Hematopoietic multipotent progenitor cell treated with erythropoietin and hydrocortisone succinate and interleukin-3 and kit ligand, for 4 days (in vitro differentiated cells): ENCODE measurements at places on chromosomes 5 and 9.

DNA sequence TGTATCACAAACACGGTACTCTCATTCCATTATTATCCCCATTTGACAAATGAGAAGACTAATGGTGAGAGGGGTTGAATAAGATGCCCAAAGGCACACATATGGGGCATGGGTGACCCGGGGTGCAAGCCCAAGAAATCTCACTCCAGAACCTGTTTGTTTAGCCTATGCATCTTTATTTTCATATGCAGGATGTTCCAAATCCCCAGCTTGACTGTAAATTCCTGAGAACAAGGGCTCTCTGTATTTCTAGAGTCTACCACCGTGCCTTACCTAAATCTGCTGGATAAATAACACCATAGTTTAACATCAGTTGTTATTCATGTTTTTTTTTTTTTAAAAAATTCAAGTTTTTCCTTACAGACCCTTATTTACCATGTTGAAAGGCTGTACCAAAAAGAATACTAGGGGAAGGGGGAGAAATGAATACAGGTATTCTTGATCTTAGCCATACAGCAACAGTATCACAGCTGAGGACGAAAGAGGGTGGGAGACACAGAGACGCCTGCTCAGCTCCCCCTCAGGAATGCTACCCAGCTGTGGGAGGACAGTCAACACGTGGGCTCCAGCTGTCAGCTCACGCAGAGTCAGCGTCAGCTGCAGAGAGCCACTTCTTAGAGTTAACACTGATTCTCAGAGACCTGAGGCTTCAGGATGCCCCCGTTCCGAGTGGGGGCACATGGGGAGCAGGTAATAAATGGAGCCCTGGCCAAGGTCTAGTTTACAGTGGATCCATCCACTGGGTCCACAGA lies 86.6 kb downstream of the MED27 start:
- no peak for DNase-seq

DNA sequence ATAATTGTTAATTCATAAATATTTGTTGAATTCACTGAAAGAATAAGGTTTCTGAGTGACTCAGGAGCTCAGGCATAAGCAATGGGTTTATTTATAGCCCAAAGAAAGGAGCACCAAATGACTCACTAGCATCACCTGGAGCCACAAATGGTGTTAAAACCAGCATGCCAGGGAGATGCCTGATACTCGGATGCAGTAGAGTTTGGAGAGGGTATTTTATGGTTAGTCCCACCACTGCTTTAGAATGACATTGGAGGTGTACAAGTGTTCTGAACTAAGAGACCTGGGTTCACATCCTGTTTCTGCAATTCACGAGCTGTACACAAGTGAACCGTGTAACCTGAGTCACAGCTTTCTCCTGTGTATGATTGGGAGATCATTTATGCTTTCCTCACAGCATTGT lies 25.2 kb downstream of the CCL28 start:
- no peak for DNase-seq

DNA sequence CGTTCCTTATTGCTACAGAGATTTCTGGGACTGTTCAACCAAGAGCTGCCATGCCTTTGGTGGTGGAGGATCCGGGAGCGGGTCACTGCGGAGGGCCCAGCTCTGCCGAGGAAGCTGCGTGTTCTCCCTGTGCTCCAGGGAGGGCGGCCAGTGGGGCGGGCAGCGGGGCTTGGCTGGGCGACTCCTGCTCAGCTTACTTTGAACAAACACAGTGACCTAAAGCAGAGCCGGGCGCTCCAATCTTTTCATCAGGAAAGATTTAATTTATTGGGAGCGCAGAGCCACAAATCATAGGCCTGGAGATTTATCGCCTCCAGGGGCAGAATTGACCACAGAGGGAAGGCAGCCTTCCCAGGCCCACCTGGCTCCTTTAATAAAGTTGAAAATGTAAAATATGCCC lies 27.7 kb downstream of the LHX3 start:
- DNase-seq: no peak

GRCh38 chr5:55533521-55534435 lies 986 bp downstream of the PLPP1 start:
- peak; percentile 44 for DNase-seq

GRCh38 chr5:61363401-61364114 lies 31.5 kb downstream of the ZSWIM6 start:
- no peak for DNase-seq
